Hematopoietic multipotent progenitor cell treated with erythropoietin and hydrocortisone succinate and interleukin-3 and kit ligand, for 8 days (in vitro differentiated cells): ENCODE measurements at places on chromosomes 4 and X.

- peak; percentile 77 for DNase-seq
Measured at GRCh38 chr4:150572704-150573504, 9.0 kb upstream of the MAB21L2 start.

DNA sequence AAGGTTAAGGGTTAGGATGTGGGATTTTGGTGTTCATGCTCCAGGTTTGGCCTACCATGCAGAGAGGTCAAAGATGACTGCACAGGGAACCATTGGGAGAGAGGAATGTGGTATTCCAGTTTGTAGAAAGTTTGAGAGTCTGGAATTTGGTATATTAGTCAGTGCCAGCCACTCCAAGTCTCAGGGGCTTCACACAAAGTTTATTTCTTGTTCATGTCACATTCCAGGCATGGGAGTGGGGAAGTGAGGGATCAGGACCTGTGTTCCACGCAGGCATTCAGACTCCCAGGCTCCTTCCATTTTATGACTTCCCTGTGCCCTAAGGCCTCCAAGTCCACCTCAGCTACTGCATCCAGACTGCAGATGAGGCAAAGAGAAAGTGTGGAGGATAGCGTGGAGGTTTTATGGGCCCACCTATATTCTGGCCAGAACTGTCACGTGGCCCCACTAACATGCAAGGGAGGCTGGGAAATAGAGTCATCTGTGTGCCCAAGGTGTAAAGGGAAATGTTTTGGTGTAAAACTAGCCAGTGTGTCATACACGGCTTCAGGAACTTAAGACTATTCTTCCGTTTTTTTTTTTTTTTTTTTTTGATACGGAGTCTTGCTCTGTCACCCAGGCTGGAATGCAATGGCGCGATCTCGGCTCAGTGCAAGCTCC lies 140.6 kb upstream of the SCML1 start:
- no peak for DNase-seq

DNA sequence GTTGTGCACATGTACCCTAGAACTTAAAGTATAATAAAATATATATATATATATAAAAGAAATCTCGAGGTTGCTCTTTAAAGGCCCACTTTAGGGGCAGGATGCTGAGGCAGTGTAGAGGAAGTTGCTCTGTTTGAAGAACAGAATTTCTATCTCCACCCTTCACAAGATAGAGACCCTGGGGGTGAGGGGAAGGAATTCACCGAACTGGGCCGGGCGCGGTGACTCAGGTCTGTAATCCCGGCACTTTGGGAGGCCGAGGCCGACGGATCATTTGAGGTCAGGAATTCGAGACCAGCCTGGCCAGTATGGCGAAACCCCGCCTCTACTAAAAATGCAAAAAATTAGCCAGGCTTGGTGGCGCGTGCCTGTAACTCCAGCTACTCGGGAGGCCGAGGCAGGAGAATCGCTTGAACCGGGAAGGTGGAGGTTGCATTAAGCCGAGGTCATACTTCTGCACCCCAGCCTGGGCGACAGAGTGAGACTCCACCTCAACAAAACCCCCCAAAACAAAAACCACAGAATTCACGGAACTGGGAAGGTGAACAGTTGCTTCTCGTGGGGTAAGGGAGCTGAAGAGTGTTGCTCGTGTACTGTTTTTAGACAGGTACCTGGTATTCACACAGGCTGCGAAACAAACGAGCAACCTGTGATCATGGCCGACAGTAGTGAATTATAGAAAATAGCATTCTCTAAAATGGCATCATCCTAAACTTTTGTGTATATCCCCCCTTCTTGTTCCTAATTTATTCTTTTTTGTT lies 6.2 kb downstream of the PLAC8 start:
- no peak for DNase-seq

- no peak for DNase-seq
Measured at GRCh38 chrX:71214604-71215337, 8.3 kb upstream of the GJB1 start.

- DNase-seq = peak; percentile 49
Measured at GRCh38 chrX:102345916-102346315, 93.9 kb downstream of the NXF2B start.

- DNase-seq = no peak
Measured at GRCh38 chr4:95224402-95224801, 324.4 kb downstream of the UNC5C start.

GRCh38 chrX:65451663-65452062 lies 82.9 kb downstream of the LAS1L start:
- peak; percentile 36 for DNase-seq

- no peak for DNase-seq
Measured at GRCh38 chr4:151409470-151410313, 716 bp downstream of the FHIP1A start.

- no peak for DNase-seq
Measured at GRCh38 chr4:144465546-144465945, 180.4 kb upstream of the HHIP start.

DNA sequence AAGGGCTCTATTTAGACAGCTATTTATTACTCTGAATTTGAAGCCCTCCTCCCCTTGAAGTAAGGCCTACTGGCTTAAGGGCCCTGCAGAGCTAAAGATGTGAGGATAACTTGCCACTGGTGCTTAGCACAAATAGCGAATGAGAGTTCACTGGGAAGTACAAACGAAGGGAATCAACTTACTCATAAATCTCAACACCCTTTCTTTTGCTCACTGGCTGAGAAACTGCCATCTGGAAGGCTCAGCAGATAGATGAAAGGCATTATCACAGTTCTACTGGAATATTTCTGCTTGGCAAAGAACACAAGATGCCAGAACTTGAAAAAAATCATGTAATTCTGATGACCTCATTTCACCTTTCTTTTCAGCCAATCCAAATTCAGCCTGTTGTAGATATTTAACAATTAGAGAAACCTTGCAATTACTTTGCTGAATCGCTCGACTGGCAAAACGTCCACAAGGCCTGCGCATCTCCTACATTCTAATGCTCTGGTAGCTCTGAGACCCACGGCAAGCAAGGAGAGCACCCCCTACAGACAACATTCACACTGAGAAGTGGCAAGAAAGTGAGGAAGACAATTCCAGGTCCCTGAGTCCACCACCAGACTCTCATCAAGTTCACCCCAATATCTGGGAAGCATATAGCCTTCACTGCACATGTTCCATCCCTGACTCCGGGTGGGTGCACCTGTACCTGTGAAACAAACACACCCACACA lies 27.5 kb downstream of the TSPAN5 start:
- no peak for DNase-seq
